Uterus (tissue), 4 donors: ENCODE measurements at places on chromosomes 5 and 9. TPM values are rescaled to one million over a fixed set of nuclear protein-coding genes. Genes with fewer than 3 reads are reported as not detected.

GRCh38 chr5:170388818-170389549, at the start of gene KCNMB1:
Gene KCNMB1 (minus strand): TSS chr5:170389367. CDS start chr5:170385447, 3,920 bp downstream.
- H3K27ac ChIP-seq = peak within 1 kb of the TSS; percentile 84
- no peaks in the 10 kb centered on the region for H3K36me3 ChIP-seq
- no peaks in the 10 kb centered on the region for H3K27me3 ChIP-seq
- no peaks in the 10 kb centered on the region for H3K4me1 ChIP-seq

GRCh38 chr9:77980622-77981021, 51.0 kb downstream of the GNAQ start:
- H3K27me3 ChIP-seq = no peaks in the 10 kb centered on the region
- DNase-seq = no peak
- no peak overlapping the region for H3K4me3 ChIP-seq
- no peak overlapping the region for H3K27ac ChIP-seq

GRCh38 chr9:36991516-36992134, 42.4 kb downstream of the PAX5 start:
- no peaks in the 10 kb centered on the region for H3K4me1 ChIP-seq
- H3K27ac ChIP-seq = no peak overlapping the region
- H3K27me3 ChIP-seq = no peaks in the 10 kb centered on the region
- no peak overlapping the region for H3K4me3 ChIP-seq
- no peaks in the 10 kb centered on the region for H3K36me3 ChIP-seq

GRCh38 chr5:115435778-115436712, 108.5 kb downstream of the FEM1C start:
- H3K27ac ChIP-seq = no peak overlapping the region
- H3K4me1 ChIP-seq = no peaks in the 10 kb centered on the region
- no peak for DNase-seq

DNA sequence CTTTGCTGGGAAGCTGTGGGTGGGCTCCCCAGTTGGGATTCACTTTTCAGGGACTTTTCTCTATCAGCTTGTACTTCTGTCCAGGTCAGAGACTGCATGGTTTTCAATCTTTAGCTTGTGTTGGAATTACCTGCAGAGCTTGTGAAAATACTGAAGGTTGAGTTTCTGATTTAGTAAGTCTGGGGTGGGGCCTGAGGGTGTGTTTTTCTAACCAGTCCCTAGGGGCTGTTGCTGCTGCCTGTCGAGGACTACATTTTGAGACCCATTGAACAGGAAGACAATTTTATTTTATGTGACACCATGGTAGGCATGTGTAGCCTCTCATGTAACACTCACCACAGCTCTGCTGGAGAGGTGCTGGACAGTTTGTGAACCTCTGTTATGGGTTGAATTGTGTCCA, 14.7 kb upstream of the MLANA start:
- no peaks in the 10 kb centered on the region for H3K27me3 ChIP-seq
- H3K36me3 ChIP-seq = no peaks in the 10 kb centered on the region
- no peak overlapping the region for H3K4me3 ChIP-seq

DNA sequence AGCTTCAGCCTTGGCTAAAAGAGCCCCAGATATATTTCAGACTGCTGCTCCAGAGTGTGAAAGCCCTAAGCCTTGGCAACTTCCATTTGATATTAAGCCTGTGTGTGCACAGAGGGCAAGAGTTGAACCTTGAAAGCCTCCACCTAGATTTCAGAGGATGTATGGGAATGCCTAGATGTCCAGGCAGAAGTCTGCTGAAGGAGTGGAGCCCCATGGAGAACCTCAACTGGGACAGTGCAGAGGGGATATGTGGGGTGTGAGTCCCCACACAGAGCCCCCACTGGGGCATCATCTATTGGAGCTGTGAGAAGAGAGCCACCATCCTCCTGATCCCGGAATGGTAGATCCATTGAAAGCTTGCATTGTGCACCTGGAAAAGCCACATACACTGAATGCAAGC, 1784.8 kb upstream of the CDH9 start:
- DNase-seq = no peak
- H3K36me3 ChIP-seq = no peaks in the 10 kb centered on the region
- no peak overlapping the region for H3K27ac ChIP-seq
- H3K4me3 ChIP-seq = no peak overlapping the region

DNA sequence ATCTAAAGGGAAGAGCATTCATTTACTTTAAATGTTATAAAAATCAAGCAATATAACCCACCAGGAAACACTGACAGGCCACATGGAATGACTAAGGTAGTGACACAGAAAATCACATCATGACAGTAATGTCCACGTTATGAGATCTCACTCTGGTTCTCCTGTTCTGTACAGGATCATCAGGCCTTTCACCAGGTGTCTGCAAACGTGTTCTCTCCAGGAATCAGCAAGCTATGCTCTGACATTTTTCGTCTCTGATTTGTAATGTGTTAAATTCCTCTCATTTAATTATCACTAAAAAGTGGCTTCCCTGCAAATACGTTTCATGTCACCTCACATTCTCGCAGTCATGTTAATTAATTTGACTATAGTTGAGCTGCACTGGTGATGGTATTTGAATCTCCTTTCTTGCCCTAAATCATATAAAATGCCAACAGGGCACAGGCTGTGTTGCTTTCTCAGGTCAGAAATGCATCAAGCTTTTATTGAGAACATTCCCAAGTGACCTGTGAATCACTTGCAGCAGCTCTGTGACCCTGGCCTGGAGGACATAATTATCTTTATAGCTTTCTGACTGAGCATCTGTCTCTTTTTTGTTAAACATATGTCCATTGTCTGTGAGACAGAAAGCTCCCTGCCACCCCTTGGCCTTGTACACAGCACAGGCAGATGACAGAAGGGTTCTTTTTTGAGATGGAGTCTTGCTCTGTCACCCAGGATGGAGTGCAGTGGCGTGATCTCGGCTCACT, 196.2 kb downstream of the DIRAS2 start:
- H3K27ac ChIP-seq = no peak overlapping the region
- no peak overlapping the region for H3K4me3 ChIP-seq
- H3K27me3 ChIP-seq = no peaks in the 10 kb centered on the region
- H3K36me3 ChIP-seq = no peaks in the 10 kb centered on the region
- H3K4me1 ChIP-seq = no peaks in the 10 kb centered on the region

DNA sequence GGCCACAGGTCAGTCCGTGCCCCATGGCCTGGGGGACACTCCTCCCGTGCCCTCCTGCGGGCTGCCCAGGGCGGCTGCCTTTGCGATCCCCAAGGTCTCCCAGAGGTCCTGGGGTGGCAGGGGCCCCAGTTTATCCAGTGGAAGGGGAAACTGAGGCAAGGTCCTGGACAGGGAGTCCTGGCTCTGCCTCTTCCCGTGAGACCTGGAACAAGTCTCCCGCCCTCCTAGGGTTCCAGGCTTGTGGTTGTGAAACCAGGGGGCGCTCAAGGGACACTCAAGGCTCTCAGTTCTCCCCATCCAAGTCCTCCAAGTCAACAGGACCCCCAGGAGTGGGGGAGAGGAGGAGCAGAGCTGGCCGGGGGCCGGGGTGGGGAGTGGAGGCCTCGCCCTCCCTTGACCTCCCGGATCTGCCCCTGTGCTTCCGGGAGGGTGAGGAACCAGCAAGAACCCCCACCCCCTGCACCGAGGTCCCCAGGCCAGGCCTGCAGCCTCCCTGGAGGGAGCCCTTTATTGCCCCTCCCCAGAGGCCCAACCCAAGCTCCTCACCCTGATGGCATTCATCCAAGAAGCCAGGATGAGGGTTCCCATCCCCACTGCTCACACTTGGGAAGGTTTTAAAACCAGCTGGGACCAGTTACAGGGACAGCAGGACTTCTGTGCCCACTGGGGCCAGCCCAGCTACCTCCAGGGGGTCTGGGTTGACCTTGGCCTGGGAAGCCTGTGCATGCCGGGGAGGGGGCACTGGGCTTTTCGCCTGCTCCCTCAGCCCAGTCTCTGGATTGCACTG, 24.7 kb upstream of the TMEM250 start:
- H3K4me3 ChIP-seq = no peak overlapping the region
- H3K27me3 ChIP-seq = no peaks in the 10 kb centered on the region
- H3K4me1 ChIP-seq = no peaks in the 10 kb centered on the region

GRCh38 chr5:67639313-67639712, 442.7 kb upstream of the CD180 start:
- no peaks in the 10 kb centered on the region for H3K4me1 ChIP-seq
- no peaks in the 10 kb centered on the region for H3K36me3 ChIP-seq
- no peak for DNase-seq

- no peak overlapping the region for H3K27ac ChIP-seq
- peaks cover 16% of the 10 kb centered on the region for H3K4me1 ChIP-seq
- no peaks in the 10 kb centered on the region for H3K27me3 ChIP-seq
- no peak overlapping the region for H3K4me3 ChIP-seq
These were observed 1.1 kb downstream of the PRR7 start for GRCh38 chr5:177447611-177448243.

DNA sequence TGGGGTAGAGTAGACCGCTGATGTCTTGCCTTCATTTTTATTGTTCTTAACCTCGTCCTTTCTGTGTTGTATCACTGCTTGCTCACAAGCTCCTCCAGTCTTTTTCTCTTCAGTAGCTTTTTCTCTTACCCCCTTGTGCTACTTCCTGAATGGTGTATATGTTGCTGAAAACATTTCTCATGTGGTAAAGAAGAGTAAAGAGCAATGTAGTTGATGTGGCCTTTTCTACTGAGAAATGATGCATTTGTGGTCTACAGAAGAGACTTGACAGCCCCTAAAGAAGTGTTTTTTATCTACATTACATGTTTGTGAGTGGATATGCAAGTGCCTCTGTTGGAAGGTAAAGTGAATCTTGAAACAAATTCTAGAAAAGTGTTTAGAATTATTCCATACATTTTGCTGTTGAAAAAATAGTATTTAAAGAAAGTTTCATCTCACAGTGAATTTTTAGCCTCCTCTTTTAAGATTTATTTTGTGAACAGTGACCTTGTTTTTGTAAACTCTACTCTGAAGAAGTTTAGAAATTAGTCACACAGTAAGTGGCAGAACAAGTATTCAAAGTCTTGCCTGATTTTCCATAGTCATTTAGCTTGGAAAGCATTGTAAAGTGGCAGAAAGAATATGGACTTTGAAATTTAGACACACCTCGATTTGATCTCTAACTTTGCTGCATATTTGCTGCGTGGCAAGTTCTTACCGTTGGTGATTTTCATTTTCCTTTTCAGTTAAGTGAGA, 17.4 kb downstream of the CDC42SE2 start:
- no peak overlapping the region for H3K4me3 ChIP-seq
- DNase-seq = no peak
- H3K36me3 ChIP-seq = no peaks in the 10 kb centered on the region
- no peaks in the 10 kb centered on the region for H3K4me1 ChIP-seq

GRCh38 chr5:168312606-168313295, 21.3 kb downstream of the WWC1 start:
- H3K4me1 ChIP-seq = no peaks in the 10 kb centered on the region
- no peaks in the 10 kb centered on the region for H3K27me3 ChIP-seq
- no peaks in the 10 kb centered on the region for H3K36me3 ChIP-seq

GRCh38 chr9:81137976-81138568, 551.3 kb downstream of the TLE1 start:
- H3K27ac ChIP-seq = no peak overlapping the region
- H3K4me3 ChIP-seq = no peak overlapping the region
- no peaks in the 10 kb centered on the region for H3K4me1 ChIP-seq
- no peak for DNase-seq
- no peaks in the 10 kb centered on the region for H3K27me3 ChIP-seq
- no peaks in the 10 kb centered on the region for H3K36me3 ChIP-seq

DNA sequence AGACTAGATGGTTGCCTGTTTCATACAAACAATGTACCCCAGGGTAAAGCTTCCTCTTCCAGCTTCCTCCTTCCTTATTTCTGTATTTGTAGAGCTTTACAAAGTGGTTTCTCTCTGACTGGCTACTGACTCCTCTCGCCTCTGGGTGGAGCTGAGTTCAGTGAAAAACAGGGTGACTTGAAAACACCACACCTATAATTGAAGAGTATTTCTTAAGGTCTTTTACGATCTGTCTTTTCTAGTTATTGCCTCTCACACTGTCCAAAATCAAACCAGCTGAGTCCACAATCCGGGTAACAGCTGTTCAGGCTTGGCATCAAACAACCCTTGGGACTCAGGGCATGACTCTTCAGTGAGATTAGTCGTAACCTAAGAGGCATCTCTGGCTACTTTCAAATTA, 200.4 kb downstream of the ARRDC3 start:
- H3K27ac ChIP-seq = no peak overlapping the region
- no peaks in the 10 kb centered on the region for H3K36me3 ChIP-seq
- H3K27me3 ChIP-seq = no peaks in the 10 kb centered on the region
- H3K4me1 ChIP-seq = no peaks in the 10 kb centered on the region
- no peak for DNase-seq

DNA sequence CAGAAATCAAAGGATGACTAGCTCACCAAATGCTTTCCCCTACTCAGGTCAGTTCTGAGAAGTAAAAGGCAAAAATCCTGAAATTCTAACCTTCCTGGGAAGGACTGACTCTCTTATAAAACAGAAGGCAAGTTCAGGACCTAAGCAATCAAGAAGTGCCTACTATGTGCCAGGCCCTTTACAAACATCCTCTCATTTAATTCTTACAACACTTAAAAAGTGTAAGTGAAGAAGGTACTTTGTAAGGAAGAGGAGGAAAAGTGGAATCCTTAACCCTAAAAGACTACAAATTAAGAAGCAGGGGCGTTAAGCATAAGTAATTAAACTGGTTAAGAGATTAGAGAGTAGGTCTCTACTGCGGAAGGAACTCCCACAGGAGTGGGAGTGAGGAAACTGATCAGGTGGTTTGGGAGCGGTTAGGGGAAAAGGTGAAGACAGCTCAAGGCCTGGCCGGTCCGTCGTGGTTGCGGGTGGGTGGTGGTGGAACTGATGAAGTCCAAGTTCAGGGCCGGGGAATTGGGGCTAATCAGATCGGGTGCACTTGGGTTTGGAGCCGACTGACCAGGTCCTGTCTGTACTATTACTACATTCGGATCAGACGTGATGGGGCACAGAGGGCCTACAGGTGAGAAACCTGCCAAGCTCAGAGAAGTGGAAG, 839 bp downstream of the MED27 start:
- peak overlapping the region; percentile 62 for H3K27ac ChIP-seq
- H3K4me3 ChIP-seq = peak overlapping the region; percentile 73
- DNase-seq = no peak
- no peaks in the 10 kb centered on the region for H3K27me3 ChIP-seq

- H3K27me3 ChIP-seq = no peaks in the 10 kb centered on the region
- no peaks in the 10 kb centered on the region for H3K36me3 ChIP-seq
- no peak overlapping the region for H3K4me3 ChIP-seq
These were observed 39.4 kb downstream of the TNPO1 start for GRCh38 chr5:72855821-72856220.

DNA sequence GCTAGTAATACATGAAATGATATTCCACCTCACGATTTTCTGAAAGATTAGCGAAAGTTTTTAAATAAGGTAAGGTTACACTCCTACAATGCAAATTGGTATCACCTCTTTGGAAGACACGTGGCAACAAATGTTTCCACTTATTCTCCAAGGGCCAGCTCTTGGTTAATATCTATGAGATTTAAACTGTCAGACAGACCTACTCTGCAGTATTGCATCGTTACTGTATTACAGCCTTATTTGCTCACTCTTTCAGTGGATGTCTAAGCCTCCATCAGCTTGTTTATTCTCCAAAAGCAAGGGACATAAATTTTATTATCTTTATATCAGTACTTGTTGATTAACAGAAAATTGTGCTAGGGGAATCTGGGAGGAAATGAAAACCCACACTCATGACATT, 135.7 kb downstream of the MLLT3 start:
- no peaks in the 10 kb centered on the region for H3K4me1 ChIP-seq
- H3K4me3 ChIP-seq = no peak overlapping the region
- H3K36me3 ChIP-seq = no peaks in the 10 kb centered on the region
- no peak for DNase-seq
- H3K27ac ChIP-seq = no peak overlapping the region

Gene SH3PXD2B
- total RNA-seq = 30.6 TPM

Gene SLC22A5
- total RNA-seq = 18.9 TPM

Gene GOLM1
- 11.5 TPM for total RNA-seq

Gene MAMDC4
- total RNA-seq = 4.2 TPM

Gene RGS3
- total RNA-seq = 75.6 TPM

Gene FAM221B
- total RNA-seq = not detected
